NCI-H345 (cell line): ENCODE measurements at places on chromosomes 5 and 9.

DNA sequence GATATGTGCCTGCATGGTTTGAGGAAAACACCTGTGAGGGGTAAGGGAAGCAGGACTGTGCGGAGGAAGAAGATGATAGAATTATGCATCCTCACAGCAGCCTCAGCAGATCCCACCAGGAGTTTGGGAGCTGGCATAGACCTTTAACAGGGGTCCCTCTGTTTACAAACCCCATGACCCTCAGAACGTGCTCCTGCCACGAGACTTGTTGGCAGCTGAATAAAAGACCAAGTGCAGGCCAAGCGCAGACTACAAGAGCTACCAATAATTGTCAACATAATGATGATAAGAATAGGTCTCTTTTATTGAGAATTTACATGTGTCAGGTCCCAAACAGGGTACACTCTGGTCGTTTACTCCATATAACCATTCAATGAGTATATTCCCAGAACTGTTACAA is 236.0 kb downstream of the MED10 start:
- no peak for DNase-seq

GRCh38 chr5:40223884-40224402 is 455.8 kb upstream of the PTGER4 start:
- DNase-seq: no peak

- no peak for DNase-seq
These were observed 28.6 kb downstream of the SLC36A1 start for GRCh38 chr5:151476016-151476415.

DNA sequence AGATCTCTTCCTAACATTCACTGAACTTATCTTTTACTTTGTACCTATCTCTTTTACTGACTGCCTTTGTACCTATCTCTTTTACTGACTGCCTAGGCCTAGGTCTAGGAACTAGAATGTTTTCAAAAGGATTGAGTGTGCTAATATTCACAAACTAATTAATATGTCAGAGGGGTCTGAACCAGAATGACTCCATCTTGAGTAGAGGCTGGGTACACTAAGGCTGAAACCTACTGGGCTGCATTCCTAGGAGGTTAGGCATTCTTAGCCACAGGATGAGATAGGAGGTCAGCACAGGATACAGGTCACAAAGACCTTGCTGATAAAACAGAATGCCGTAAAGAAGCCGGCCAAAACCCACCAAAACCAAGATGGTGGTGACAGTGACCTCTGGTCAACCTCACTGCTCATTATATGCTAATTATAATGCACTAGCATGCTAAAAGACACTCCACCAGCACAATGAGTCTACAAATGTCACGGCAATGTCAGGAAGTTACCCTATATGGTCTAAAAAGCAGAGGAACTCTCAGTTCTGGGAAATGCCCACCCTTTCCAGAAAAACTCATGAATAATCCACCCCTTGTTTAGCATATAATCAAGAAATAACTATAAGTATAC is 2.5 kb upstream of the RHOBTB3 start:
- no peak for DNase-seq

DNA sequence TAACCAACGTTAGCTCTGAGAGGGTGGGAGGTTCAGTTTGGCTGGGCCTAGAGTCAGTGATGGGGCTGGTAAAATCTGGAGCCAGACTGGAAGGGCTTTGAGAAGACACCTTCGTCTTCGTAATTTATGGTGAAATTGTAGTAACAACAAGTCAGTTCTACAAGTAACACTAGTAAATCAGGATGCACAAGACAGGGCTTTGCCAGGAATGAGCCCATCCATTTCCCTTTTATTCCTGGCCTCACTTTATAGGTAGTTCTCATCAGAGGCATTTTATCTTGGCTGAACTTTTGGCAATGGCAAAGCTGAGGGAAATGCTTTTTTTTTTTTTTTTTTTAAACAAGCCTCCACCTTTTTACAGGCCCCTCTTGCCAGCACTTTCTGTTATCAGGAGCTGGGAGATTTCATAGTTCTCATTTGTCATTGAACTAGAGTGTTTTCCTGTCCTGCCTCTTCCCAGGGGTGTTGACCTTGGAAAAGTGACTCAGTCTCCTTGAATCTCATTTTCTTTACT is 110.5 kb upstream of the KLF4 start:
- peak; percentile 21 for DNase-seq
